SK-MEL-5 (cell line): ENCODE measurements at places on chromosomes 7 and 10. TPM values are rescaled to one million over a fixed set of nuclear protein-coding genes. Genes with fewer than 3 reads are reported as not detected.
A peak's percentile ranks its signal among the peaks of the same experiment; 100 is the strongest.

Gene CFAP70
- total RNA-seq = 0.40 and 0.51 TPM in 2 replicates

Gene NME8
- 0.05 TPM in 1 of 2 replicates, not detected in the other for total RNA-seq

Gene ZNF727
- not detected in 2 replicates for total RNA-seq

Gene SLC18A3
- total RNA-seq = 0.11 TPM in 1 of 2 replicates, not detected in the other

Gene OR6V1
- total RNA-seq = not detected in 2 replicates

Gene MEOX2
- total RNA-seq = not detected in 2 replicates

Gene PRF1
- not detected in 2 replicates for total RNA-seq

Gene COL26A1
- 0.18 and 0.85 TPM in 2 replicates for total RNA-seq

Gene C10orf95
- not detected in 2 replicates for total RNA-seq

- no peak for DNase-seq
Measured at GRCh38 chr10:82477776-82478175, 602.8 kb downstream of the NRG3 start.

DNA sequence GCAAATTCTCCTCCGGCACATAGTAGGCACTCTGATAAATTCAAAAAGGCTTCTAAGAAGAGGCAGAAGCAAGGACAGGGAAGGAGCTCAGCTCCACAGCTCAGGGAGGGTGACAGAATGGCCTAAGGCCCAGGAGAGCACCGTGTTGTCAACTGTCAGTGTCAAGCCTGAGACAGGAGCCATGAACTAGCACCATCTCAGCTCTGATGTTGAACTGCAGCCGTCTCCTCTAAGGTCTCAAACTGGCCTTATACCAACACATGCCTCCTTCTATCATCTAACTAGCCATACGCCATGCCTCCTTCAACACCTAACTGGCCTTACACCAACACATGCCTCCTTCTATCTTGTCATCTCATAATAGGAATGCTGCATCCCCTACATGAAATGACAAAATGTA, 73.0 kb downstream of the IGF2BP3 start:
- no peak for DNase-seq

DNA sequence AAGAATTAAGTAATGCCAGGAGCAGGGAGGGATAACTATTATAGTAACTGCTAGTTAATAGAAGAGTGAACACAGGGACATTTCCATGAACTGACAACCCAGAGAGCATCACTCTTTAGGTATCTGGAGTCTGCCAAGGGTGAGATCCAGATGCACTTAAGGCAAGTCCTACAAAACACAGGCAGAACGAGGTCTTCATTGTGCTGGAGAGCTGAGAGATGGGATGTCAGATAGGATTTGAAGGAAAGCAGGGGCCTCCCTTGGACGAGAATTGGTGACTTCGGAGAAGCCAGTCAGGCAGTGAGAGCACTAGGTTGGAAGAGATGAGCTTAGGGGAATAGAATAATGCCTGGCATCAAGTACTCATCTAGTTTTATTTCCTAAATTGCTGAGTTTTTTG, 684.5 kb downstream of the GATA3 start:
- DNase-seq = no peak

- peak; percentile 61 for DNase-seq
Measured at GRCh38 chr7:65216469-65216868, 157.2 kb upstream of the ZNF92 start.

GRCh38 chr7:129751916-129752315, 140.4 kb downstream of the NRF1 start:
- no peak for DNase-seq

DNA sequence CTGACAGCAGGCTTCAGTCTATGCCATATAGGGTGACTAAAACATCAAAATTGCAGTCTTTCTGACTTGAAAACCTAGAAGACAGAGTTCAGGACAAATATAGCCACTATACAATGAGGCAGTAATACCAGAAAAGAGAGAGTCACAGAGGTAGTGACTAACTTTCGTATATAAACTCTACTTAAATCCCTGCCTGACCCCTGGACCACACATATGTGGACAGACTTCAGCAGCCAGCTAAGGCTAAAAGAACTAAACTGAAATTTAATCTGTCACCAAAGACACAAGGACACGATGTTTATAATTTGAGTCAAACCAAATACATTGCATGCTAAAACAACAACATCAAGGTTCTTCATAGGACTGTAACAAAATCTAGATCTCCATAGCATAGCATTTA, 64.6 kb upstream of the MACROH2A2 start:
- DNase-seq = no peak

DNA sequence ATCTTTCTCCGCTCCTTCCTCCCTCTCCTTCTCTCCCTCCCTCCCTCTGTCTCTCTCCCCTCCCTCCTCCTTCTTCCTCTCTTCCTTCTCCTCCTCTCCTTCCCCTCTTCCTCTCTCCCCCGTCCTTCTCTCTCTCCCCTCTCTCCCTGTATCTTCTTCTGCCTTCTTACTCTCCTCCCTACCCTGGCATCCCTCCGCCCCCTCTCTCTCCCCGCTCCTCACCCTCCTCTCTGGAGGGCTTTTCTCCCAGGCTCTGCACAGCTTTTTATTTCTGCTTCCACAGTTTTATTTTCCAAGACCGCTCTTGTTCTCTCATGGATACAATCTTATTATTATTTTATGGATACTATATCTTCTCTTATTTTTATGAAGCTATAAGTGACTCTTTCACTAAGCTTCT, 32.6 kb downstream of the AP5Z1 start:
- DNase-seq = no peak

DNA sequence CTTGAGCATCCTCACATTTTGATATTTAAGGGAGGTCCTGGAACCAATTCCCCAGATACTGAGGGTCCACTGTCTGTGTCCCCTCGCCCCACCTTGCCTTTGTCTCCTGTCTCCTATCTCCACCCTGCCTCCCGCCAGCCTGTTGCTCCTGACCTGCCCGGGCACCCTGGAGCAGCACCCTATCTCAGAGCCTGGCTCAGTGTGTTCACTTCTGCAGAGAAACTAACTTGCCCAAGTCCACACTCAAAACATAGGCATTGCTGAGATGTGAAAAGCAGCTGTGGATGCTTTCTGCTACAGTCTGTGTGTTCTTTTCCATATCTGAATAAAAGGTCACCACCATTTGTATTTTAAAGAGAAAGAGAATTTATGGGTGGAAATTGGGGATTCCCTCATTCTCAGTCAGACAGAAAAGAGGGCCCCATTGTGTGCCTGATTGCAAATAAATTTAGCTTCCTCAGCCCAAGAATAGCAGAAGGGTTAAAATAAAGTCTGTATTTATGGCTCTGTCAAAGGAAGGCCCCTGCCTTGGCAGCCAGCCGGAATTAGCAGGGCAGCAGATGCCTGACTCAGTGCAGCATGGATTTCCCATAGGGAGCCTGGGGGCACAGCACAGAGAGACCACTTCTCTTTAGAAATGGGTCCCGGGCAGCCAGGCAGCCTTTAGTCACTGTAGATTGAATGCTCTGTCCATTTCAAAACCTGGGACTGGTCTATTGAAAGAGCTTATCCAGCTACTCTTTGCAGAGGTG, 161.3 kb downstream of the EGFR start:
- peak; percentile 36 for DNase-seq

DNA sequence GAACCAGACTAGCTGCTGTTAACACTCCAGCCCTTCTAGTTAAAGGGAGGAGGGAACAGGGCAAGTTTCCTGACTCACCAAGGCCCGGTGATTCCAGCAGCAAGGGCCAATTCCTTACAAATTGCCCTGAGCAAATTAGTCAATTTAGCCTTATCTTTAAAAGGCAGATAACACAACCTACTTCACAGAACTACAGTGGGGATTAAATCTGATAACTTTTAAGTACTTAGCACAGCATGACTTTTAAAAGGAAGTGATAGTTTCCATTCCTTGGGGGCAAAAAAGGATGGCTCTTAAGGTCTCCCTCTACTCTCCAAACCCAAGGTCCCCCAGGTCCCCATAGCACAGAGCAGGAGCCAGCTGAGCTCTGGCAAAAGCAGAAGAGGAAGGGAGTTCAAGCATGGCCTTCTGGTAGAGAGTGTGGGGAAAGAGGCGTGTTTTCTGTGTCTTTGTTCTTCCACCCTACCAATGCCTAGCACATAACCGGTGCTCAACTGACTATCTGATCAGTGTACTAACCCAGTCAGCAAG, 4.0 kb downstream of the CDCA7L start:
- no peak for DNase-seq

DNA sequence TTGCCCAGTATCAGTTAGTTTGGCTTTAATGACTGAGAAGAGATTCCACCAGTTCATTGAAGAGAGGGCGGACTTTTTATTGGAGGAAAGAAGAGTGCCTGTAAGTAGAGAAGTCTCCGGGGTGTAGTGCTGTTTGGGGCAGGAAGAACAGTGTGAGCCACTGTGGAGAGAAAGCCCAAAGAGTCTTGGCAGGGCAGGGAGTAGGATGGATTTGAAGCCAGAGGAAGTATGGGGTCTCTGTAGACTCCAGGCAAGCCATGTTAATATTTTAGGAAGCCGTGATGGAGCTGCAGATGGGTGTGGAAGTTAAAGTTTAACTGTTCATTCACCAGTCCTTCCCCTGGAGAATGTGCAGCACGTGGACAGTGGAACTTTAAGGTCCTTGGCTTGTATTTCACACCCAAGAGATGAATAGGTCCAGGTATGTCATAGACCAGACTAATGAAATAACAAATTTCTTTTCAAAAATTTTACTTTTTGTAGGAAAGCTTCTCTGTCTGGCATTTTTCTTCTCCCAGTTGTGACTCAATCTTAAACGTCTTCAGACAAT, 54.1 kb downstream of the TCF7L2 start:
- DNase-seq = no peak

DNA sequence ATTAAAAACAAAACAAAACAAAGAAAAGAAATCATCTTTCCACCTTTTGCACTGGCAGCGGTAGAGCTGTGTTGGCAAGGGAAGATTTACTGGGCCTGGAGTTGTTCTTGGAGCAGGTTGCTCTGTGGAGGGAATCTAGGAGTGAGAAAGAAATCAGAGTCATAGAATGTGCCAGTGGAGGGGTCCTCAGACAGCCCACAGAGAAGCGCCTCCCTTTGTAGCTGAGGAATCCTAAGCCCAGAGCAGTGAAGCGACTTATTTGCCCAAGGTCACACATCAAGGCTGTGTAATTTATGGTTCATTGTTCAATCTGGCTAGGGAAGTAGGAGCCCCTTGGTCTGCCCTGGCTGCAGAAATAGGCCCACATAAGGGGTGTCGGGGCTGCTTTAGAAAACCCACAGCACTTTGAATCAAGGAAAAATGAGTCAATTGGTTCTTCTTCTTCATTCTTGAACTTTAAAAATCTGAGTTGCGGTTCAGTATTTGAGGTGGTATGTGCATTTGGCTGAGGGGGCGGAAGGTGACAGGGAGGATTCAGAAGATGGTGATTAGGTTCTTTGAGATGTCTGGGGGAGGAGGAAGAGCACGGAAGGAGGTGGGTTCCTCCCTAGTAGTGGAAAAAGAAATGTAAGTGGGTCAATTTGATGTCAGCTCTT, 253.7 kb downstream of the PTEN start:
- no peak for DNase-seq
